ENCODE measurements at places on chromosomes 5 and 9.
A peak's percentile ranks its signal among the peaks of the same experiment; 100 is the strongest.

DNA sequence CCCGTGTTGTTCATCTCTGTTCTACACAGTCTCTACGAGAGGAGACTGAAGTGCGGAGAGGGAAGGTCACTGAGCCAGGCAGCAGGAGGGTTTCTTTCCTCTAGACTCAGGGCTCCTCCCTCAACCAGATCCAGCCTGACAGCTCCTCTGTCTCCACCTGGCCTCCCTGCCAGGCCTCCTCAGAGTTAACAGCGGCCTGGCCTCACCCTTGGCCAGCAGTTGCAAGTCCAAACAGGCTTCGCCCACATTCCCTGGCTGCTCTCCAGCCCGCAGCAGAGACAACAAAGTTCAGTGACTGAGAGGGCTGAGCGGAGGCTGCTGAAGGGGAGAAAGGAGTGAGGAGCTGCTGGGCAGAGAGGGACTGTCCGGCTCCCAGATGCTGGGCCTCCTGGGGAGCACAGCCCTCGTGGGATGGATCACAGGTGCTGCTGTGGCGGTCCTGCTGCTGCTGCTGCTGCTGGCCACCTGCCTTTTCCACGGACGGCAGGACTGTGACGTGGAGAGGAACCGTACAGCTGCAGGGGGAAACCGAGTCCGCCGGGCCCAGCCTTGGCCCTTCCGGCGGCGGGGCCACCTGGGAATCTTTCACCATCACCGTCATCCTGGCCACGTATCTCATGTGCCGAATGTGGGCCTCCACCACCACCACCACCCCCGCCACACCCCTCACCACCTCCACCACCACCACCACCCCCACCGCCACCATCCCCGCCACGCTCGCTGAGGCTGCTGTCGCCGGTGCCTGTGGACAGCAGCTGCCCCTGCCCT, at the start of gene HRCT1:
TSS of gene HRCT1 (plus strand) at position 291 of the 768 bp plus-strand sequence. CDS start at position 377, 86 bp downstream.
- peak; percentile 97 for DNase-seq

DNA sequence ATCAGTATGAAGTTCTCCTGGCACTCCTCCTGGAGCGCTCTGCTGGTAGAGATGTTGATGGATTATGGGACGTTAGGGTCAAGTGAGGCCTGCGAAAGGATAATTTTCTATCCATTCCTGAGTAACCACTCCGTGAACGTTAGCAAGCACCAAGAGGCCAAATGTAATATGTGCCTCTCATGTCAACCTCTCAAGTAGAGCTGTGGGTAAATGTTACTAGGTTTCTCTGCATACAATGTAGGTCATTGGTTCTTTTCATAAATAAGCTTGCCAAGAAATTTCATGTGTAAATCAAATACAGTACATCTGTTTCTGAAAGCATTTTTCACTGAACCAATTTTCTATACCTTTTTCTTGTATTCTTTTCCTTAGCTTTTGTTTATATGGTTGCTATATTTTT, 126.3 kb downstream of the KDM4C start:
- no peak for DNase-seq

DNA sequence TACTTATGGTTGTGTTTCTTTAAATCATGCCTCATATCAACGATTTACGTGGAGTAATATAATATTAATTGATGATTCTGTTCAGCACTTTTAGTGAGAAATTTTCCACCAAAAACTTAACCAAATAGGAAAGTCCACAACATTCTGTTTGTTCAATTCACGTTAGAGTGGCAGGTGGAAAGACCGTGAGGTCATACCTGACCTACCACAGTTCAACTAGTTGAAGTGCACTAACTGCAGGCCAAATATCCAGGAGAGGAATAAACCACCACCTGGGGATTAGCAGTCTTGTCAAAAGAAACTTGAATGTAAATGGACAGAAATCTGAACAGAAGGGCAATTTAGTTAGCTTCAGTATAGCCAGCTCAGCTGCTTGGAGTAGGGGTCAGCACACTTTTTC, 577.7 kb downstream of the KIF4B start:
- no peak for DNase-seq

GRCh38 chr9:3840961-3841360, 315.2 kb upstream of the RFX3 start:
- DNase-seq, result no peak

GRCh38 chr9:32782476-32783167, 718 bp upstream of the TMEM215 start:
- DNase-seq, result no peak

GRCh38 chr9:98219364-98219716, 26.9 kb upstream of the CORO2A start:
- no peak for DNase-seq

DNA sequence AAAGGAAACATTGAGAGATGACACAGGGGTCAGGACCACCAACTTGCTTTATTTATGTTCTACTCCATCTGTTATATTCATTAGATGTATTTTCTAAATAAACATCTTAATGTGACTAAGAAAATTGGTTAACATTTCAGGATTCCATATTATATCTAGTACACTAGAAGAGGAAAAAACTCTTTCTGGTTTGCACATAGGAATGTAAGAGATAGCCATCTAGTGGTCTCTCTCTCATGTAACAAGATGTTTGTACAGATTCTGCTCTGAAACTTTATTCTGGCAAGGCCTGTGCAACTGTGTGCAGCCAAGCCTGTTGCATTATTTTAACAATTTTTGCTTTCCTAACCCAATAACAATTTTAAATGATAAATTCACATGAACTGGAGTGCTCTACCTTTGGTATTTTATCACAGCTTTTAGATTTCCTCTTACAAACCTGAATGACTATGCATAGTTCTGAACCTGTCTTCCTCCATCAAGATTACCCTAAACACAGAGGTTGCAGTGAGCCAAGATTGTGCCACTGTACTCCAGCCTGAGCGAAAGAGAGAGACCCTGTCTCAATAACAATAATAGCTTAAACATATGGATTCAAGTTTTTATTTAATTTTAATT, 148.2 kb downstream of the GIN1 start:
- peak; percentile 53 for DNase-seq

GRCh38 chr5:39080168-39080567, 6.0 kb upstream of the RICTOR start:
- DNase-seq, result no peak

DNA sequence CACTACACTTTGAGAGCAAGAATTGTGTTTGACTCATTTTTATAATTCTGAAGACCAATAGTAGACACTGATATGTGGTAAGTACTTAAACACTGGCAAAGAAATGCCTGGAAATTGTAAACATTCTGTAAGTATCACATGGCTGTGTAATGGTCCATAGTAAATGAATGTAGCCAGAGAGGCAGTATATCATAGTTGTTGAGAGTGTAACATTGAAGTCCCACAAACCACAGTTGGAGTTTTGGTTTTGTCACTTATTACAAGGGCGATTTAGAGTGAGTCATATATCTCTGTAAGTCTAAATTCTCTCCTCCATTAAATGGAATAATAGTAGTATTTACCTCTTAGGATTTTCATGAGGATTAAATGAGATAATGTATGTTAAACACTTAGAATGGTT, 181.1 kb upstream of the MEF2C start:
- DNase-seq, result peak; percentile 7

DNA sequence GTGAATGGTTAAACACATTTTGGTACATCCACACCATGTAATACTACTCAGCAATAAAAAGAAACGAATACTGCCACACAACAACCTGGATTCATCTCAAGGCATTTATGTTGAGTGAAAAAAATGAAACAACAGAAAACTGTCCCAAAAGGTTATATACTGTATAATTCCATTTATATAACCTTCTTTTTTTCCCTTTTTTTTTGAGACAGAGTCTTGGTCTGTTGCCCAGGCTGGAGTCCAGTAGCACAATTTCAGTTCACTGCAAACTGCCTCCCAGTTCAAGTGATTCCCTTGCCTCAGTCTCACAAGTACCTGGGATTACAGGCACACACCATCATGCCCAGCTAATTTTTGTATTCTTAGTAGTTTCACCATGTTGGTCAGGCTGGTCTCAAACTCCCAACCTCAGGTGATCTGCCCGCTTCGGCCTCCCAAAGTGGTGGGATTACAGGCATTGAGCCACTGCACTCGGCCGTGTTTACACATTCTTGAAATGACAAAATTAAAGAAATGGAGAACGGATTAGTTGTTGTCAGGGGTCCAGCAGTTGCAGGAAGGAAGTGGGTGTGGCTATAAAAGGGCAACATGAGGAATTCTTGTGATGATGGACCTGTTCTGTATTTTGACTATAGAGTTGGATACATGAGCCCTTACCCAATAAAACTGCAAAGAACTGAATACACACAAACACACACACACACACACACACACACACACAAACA, 17.4 kb downstream of the PPP6C start:
- DNase-seq, result no peak

DNA sequence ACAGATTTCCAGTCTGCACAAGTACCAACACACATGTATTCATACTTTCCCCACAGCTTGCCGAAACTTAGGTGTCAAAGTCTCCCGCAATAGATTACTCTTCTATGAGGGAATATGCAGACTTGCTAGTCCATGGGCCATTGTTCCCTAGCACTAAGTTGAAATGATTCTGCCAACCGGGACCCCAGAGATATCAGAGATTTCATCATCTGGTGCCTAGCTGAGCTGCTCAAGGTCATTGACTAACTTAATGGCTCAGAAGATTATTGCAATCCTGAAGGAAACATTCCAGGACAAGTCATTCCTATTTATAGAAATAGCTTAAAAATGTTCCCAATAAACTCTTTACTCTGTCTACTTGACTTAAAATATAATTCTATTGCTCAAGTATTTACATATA, 202.6 kb downstream of the PIK3R1 start:
- DNase-seq, result peak; percentile 55
